ENCODE measurements at places on chromosomes 1 and 21. TPM values are rescaled to one million over a fixed set of nuclear protein-coding genes. Genes with fewer than 3 reads are reported as not detected.
A peak's percentile ranks its signal among the peaks of the same experiment; 100 is the strongest.

The ETV3L gene
- total RNA-seq: not detected

The TSPEAR gene
- total RNA-seq: 0.15 TPM

The SLC44A5 gene
- total RNA-seq: 0.16 TPM

The S100A14 gene
- total RNA-seq: not detected

The PPP2R5A gene
- total RNA-seq: 48.5 TPM

DNA sequence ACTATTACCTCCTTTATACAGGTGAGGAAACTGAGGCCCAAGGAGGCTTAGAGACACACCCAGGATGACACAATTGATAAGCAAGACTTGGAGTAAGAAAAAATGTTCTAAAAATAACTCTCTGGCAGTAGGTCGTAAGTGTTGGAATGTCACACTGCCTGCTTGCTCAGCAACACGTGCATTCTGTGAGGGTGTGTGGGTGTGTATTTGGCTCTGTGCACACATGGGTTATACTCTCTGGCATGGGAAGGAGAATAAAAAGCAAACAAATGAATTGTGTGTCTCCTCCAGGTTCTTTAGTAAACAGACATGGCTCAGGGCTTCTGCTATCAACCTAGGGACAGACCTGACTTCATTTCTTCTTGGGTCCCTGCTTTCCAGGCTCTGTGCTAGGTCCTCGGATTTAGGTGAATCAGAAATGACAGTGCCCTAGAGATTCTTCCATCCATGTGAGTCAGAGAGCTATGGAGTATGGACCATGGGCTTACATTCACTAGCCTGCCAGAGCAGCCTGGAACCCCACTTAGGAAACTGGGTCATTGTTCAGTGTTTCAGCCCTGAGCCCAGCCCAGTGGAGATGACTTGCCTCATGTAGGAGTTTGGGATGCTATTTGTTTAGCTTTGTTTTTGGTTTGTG is 72.4 kb downstream of the ELAVL4 start:
- DNase-seq: no peak
- H3K4me3 ChIP-seq: no peak overlapping the region
- H3K27ac ChIP-seq: no peak overlapping the region
- no peaks in the 10 kb centered on the region for H3K36me3 ChIP-seq
- no peaks in the 10 kb centered on the region for H3K27me3 ChIP-seq
- no peaks in the 10 kb centered on the region for H3K4me1 ChIP-seq

DNA sequence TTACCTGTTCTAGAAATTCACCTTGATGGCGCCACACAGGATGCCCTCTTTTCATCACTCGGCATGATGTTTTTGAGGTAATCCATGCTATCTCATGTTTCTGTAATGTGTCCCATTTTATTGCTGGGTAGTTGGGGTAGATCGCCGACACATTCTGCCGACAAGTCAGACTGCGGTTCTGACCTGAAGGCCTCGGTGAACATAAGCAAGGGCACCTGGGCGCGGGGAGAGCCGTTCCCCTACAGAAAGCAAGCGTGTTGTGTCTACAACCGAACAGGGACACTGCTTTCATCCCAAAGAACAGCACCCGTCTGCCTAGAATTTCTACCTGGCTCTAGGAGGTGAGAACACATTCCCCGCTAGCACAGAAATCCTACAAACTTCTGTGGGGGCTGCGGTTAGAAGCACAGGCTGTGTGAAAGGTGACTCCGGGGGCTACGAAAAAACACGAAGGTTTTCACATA is 149.2 kb downstream of the PPIAL4G start:
- H3K4me1 ChIP-seq: no peaks in the 10 kb centered on the region
- peak overlapping the region; percentile 93 for H3K27ac ChIP-seq
- no peaks in the 10 kb centered on the region for H3K27me3 ChIP-seq
- DNase-seq: no peak

DNA sequence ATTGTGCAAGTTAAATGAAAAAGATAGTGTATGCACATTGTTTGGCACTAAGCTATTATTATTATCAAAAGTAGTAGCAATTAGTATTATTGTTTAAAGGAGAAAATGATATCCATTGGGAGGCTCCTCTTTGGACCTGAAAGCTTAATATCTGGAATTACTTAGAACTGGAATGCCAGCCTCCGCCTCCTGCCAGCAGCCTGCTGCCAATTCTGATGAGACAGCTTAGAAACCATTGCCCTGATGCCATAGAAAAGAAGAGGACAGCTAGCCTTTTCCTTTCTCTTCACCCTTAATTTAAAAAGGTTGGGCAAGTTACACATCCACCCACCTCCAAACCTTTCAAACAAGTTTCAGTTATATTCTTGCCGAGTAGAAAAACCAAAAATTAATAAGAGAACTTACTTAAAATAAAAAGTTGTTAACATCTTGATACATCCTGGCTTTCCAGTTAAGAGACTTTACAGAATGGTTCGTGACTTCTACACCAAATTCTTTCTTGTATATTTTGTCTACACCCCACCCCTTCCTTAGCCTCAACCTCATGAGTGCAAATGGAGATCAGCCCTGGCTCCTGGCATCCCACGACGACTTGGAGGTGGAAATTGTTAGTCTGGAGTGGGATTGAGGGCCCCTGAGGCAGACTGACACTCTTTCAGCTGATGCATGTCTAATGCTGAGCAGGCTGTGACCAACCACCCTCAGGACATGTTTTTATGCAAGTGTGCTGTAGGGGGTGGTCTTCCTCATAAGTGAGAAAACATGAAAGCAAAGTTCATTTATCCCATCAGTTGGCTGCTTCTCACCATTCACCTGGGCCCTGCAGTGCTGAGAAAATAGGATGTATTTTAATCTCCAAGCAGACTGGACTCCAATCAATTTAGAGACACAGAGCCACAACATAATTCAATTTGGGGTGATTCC is 120.6 kb downstream of the KCNJ15 start:
- H3K27me3 ChIP-seq: no peaks in the 10 kb centered on the region
- no peaks in the 10 kb centered on the region for H3K36me3 ChIP-seq
- DNase-seq: no peak
- no peak overlapping the region for H3K4me3 ChIP-seq
- no peak overlapping the region for H3K27ac ChIP-seq

DNA sequence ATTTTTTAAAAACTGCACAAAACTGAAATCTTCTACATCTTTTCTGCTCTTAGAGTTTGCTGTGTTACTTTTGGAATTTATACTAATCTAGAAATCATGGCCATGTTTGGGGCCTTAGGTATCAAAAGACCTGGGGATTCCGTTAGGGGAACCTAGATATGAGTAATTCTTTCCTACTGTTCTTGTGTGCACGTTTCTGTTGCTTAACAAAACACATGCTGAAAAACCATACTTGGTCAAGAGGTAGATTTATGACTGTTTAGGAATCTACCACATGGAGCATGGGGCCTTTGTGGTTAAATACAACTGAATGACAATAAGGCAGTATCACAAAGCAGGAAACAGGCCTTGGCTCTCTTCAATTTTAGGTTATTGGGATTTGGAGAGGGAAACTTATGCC is 291.9 kb upstream of the USP25 start:
- H3K4me3 ChIP-seq: no peak overlapping the region
- no peak for DNase-seq
- no peak overlapping the region for H3K27ac ChIP-seq
- no peaks in the 10 kb centered on the region for H3K27me3 ChIP-seq

- no peak overlapping the region for H3K4me3 ChIP-seq
- H3K36me3 ChIP-seq: no peaks in the 10 kb centered on the region
- no peak for DNase-seq
- no peaks in the 10 kb centered on the region for H3K4me1 ChIP-seq
- no peaks in the 10 kb centered on the region for H3K27me3 ChIP-seq
- H3K27ac ChIP-seq: no peak overlapping the region
Measured at GRCh38 chr1:163055005-163055404, 14.2 kb upstream of the RGS4 start.

DNA sequence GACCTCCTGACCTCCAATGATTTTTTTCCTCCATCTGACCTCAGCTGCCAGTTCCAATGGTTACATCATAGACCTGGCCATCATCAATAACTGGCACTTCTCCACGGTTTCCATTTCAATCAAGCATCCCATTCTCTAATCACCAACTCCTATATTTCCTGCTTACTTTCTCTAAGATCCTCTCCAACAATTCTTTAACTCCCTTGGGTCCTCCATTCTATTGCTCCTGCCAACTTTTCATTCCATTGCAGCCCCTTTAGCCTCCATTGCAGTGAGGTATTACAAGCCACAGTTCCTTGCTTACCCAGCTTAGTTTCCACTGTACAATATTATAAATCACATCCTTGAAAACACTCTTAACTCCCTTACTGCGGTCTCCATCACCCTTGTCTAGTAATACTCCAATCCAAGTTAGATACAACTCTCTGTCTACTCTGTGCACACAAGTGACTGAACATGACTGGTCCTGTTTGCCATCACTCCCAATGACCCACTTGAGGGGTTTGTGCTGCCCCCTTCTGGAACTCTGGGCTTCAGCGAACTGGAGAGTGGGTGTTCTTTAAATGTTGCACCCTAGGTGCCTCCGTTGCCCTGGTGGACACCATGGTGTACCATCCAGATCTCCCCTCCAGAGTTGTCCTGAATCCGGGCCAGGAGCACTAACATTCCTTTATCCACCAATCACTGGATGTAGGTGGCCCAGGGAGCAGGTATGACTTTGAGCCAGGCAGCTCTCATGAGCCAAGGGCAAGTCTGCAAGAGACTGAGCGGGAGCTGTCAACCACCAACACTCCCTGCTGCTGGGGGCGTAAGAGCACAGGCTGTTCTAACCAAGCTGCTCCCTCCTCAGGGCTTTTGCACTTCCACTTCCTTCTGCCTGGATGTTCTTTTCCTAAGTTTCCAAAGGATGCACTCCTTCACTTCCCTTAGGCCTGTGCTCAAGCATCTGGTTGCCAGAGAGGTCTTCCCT is 3.7 kb upstream of the FNDC7 start:
- no peaks in the 10 kb centered on the region for H3K4me1 ChIP-seq
- DNase-seq: no peak
- H3K36me3 ChIP-seq: no peaks in the 10 kb centered on the region
- H3K4me3 ChIP-seq: no peak overlapping the region

GRCh38 chr1:114902343-114902742 is 47.7 kb downstream of the SYCP1 start:
- no peaks in the 10 kb centered on the region for H3K27me3 ChIP-seq
- H3K27ac ChIP-seq: no peak overlapping the region
- DNase-seq: no peak
- no peaks in the 10 kb centered on the region for H3K4me1 ChIP-seq
- H3K36me3 ChIP-seq: no peaks in the 10 kb centered on the region

DNA sequence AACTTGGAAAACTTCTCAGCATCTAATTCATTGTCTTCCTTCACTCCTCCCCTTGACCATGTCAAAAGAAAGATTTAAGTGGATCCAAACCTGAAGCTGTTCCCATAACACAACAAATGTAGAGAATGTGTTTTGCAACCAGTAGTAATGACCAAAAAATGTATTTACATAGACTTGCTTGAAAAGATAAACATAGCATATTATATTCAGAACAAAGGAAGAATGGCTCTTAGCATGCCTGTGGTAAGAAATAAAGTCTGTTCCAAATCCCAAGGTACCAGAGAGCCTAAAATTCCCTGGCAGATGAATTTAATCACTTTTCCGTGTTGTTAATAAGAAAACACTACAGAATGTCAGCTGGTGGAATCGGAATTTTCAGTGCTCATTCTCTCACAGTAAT is 36.8 kb downstream of the FMO3 start:
- H3K27ac ChIP-seq: peak overlapping the region; percentile 89
- DNase-seq: no peak
- H3K36me3 ChIP-seq: no peaks in the 10 kb centered on the region
- peaks cover 12% of the 10 kb centered on the region for H3K4me1 ChIP-seq

DNA sequence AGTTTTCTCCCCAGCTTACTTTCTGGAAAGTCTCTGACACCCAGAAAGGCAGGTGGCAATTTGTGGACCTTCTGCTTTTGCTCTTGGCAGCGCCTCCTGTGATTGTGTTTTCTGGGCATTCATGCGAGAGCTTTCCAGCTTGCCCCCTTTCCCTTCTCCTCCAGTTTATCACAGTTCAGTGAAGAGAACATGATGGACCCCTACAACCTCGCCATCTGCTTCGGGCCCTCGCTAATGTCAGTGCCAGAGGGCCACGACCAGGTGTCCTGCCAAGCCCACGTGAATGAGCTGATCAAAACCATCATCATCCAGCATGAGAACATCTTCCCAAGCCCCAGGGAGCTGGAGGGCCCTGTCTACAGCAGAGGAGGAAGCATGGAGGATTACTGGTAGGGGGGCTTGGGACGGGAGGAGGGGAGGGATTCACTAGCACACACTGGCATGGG is 24.3 kb upstream of the IKBKE start:
- H3K36me3 ChIP-seq: no peaks in the 10 kb centered on the region
- no peaks in the 10 kb centered on the region for H3K27me3 ChIP-seq
- no peaks in the 10 kb centered on the region for H3K4me1 ChIP-seq
